ENCODE measurements at places on chromosomes 3 and 15. TPM values are rescaled to one million over a fixed set of nuclear protein-coding genes. Genes with fewer than 3 reads are reported as not detected.

AADAC gene
- 5.1 TPM for total RNA-seq

ZNF662 gene
- total RNA-seq = 12.2 TPM

GHSR gene
- total RNA-seq = not detected

TGM4 gene
- not detected for total RNA-seq

CLRN1 gene
- total RNA-seq = 0.31 TPM

CYP8B1 gene
- total RNA-seq = not detected

VIPR1 gene
- 18.7 TPM for total RNA-seq

ZSCAN29 gene
- total RNA-seq = 37.8 TPM

SLC51B gene
- total RNA-seq = 1.4 TPM

SAMMSON gene
- 0.41 TPM for total RNA-seq

ADAMTS9 gene
- total RNA-seq = 165 TPM

IQCH gene
- 4.3 TPM for total RNA-seq

PTPN23 gene
- total RNA-seq = 18.8 TPM

PCSK6 gene
- 10.6 TPM for total RNA-seq

NR1I2 gene
- not detected for total RNA-seq

SEMA3G gene
- total RNA-seq = 14.0 TPM

SOX14 gene
- total RNA-seq = not detected

KBTBD13 gene
- total RNA-seq = 2.6 TPM

ACKR2 gene
- 2.2 TPM for total RNA-seq

CHRM5 gene
- not detected for total RNA-seq

ASB14 gene
- 3.4 TPM for total RNA-seq

NAALADL2 gene
- 76.0 TPM for total RNA-seq

PRSS50 gene
- total RNA-seq = not detected

H1-8 gene
- total RNA-seq = not detected

ARGFX gene
- not detected for total RNA-seq

TMED3 gene
- 41.3 TPM for total RNA-seq

AADACL2 gene
- total RNA-seq = 2.7 TPM

OR5H2 gene
- not detected for total RNA-seq

KBTBD12 gene
- total RNA-seq = 38.2 TPM

ADCY5 gene
- total RNA-seq = 11.1 TPM

ARRDC4 gene
- total RNA-seq = 24.4 TPM

FGF7 gene
- total RNA-seq = 35.0 TPM

ERC2 gene
- 3.4 TPM for total RNA-seq

PGBD4 gene
- total RNA-seq = 1.3 TPM

ACTC1 gene
- 1,740 TPM for total RNA-seq

NTRK3 gene
- 14.7 TPM for total RNA-seq

DUT gene
- total RNA-seq = 91.9 TPM

CILP gene
- total RNA-seq = 70.9 TPM

CADM2 gene
- 13.3 TPM for total RNA-seq

INKA1 gene
- total RNA-seq = 12.3 TPM

SSUH2 gene
- total RNA-seq = 2.2 TPM

SEMA4B gene
- total RNA-seq = 26.6 TPM

KLHL6 gene
- total RNA-seq = 4.2 TPM

TMEM266 gene
- not detected for total RNA-seq

FAM107A gene
- total RNA-seq = 1.7 TPM

TRPC1 gene
- total RNA-seq = 28.9 TPM

TRIM42 gene
- total RNA-seq = not detected

RHO gene
- not detected for total RNA-seq

ALPK3 gene
- 64.6 TPM for total RNA-seq

RYR3 gene
- total RNA-seq = 98.0 TPM

GNB4 gene
- 49.1 TPM for total RNA-seq

A4GNT gene
- not detected for total RNA-seq

CELF6 gene
- total RNA-seq = 1.3 TPM
